ENCODE measurements at places on chromosomes 11 and 22.

GRCh38 chr11:61980783-61981541 is 13.5 kb upstream of the FTH1 start:
- no peak for DNase-seq

DNA sequence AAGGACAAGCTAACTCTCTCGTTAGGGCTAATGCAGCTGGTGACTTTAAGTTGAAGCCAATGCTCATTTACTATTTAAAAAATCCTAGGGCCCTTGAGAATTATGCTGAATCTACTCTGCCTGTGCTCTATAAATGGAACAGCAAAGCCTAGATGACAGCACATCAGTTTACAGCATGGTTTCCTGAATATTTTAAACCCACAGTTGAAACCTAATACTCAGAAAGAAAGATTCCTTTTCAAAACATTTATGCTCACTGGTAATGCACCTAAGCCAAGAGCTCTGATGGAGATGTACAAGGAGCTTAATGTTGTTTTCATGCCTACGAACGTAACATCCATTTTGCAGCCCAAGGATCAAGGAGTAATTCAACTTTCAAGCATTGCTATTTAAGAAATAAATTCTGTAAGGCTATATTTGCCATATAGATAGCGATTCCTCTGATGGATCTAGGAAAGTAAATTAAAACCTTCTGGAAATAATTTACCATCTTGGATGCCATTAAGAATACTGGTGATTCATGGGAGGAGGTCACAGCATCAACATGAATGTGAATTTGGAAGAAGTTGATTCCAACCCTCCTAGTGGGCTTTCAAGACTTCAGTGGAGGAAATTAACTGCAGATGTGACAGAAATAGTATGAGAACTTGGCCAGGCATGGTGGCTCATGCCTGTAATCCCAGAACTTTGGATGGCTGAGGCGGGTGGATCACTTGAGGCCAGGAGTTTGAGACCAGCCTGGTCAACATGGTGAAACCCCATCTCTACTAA is 14.5 kb downstream of the XNDC1N start:
- DNase-seq, result no peak

- DNase-seq, result no peak
Observed at GRCh38 chr11:123905826-123906225, 3.9 kb downstream of the OR8D4 start.

DNA sequence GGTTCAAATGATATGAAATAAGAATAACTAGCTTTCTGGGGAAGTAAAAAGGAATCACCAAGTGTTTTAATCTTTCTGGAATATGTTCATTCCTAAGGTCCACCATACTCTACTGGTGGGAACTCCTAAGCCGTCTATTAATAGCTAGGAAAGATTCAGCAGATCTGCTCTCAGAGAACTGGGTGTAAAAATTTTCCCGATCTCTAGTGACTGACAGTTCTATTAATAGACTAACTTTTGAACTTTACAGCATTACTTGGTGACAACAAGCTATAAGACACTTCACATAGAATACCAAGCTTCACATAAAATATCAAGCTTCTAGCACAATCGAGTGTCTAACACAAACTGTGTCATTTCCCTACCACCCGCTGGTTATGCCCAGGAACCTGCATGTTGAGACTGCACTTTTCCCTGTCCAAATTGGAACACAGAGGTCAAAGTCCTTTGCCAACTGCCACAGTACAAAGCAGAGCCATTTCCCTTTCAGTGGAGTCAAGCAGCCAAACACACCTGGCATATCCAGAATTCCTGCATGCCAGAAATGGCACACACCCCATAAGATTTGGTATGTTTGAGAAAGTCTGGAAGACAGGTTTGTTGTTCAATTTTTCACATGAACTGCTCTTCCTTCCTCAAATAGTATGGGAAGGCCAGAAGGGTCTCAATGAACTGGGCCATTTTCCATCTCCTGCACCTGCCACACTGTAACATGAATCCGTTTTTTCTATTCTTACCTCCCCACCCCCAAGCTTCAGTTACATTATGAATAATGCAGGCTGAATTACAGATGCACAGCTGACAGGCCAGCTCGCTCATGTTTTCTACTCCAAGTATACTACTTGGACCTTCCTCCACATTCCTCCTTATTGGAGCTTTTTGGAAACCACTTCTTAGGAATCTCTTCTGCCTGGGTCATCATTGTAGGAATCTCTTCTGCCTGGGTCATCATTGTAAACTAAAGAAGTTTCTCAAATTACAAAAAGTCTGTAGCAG is 3.7 kb downstream of the OSBP start:
- DNase-seq, result no peak

Measured in stimulated activated CD4-positive, alpha-beta T cell treated with anti-CD3 and anti-CD28 coated beads, Interleukin-1b, Interleukin-23, amount 100 ng/mL, for 4 hours (primary cell).